ENCODE measurements at places on chromosomes 5 and 9. TPM values are rescaled to one million over a fixed set of nuclear protein-coding genes. Genes with fewer than 3 reads are reported as not detected.

GRCh38 chr5:76816110-76816831 is 2.6 kb upstream of the F2RL1 start:
- no peak for DNase-seq

EIF4EBP3 gene
- total RNA-seq = 11.3 TPM

PPWD1 gene
- 9.6 TPM for total RNA-seq

DNA sequence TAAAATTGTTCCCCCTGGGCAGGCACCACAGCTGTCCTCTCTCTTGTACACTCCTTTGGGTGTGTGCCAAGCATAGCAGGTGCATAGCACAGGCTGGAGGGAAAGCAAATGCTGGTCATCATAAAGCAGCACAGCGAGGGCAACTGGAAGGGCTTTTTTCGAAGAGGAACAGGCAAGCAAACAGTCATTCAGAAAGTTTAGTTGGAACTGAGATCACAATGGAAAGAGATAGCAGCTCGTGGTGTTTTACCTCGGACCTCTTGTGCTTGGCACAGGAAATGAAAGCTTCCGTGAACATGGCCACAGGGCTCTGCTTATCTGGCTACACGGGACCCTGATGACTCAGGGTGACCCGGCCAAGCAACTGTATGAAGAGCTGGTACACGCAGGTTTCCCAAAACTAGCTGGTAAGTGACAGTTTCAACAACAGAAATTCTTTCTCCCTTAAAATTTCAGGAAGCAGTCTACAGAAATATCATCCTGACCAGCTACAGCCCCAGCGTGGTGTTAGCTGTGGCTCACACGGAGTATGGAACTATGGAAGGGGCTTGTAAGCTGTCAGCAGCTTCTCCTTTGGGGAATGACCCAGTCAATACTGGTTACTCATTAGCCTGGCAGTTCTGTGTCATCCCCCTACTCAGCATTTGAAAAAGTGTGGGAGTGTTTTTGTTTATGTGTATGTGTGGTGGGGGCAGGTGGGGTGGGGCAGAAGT is 48.1 kb downstream of the POC5 start:
- DNase-seq = peak; percentile 54

- DNase-seq = no peak
These were observed 162.4 kb downstream of the CHSY3 start for GRCh38 chr5:130066644-130067043.
